ENCODE measurements at places on chromosomes 4 and X.

GRCh38 chrX:63751481-63751880 lies 33.5 kb downstream of the ARHGEF9 start:
- DNase-seq = no peak

- DNase-seq = no peak
Measured at GRCh38 chrX:12349201-12349600, 210.9 kb downstream of the FRMPD4 start.

- DNase-seq = no peak
Measured at GRCh38 chr4:173269280-173269679, 64.9 kb downstream of the HMGB2 start.

GRCh38 chr4:144787365-144788258 lies 141.7 kb downstream of the HHIP start:
- DNase-seq = no peak

DNA sequence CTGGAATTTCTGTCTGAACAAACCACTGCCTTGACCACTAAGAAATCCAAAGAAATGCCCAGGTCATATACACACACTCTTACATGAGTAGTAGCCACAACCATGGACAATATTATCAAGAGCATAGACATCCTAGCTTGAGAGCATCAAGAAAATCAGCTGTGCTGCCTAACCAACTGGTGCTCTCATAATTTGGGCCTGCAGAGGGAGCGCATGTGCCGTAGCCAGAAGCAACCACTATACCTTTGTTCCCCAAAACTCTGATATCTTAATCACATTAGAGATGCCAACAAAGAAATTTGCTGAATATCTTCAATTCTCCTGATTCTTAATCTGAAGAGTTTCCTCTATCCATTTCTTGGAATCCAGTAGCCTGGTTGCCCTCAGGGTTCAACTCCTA lies 163.6 kb downstream of the ZNF674 start:
- DNase-seq = no peak

DNA sequence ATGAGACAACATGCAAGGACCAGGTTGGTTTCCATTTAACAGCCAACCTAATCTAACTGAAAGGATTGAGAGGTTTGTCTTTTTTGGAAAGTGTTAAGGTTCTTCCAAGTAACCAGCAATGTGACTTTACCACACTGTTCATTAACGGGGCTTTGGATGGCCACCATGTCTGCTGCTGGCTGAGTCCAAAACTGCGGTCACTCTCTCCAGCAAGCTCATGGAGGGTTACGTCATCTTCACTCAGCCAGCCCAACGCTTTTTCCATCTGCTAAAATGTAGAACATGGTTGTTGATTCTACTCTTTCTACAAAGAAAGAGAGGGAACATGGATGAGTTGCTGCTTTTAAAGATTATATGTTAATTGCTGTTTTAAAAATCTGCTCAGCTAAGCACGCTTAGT lies 11.0 kb downstream of the PKD2 start:
- DNase-seq = no peak

DNA sequence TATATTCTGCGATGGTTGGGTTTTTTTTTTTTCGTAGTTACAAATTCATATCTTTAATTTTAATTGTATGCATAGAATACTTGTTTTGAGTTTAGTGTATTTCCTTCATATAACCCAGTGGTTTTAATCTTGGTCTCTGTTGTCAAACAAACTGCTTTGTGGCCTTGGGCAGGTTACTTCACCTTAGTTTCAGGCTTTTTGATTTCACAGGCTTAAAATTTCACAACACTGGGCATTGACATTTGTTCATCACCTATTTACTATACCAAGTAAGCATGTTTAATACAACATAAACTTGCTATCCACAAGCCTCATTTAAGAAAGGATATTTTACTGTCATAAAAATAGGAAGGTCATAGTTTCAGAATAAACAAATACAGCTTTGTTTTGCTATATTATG lies 14.7 kb downstream of the RAPGEF2 start:
- no peak for DNase-seq

- DNase-seq = no peak
Measured at GRCh38 chr4:150886597-150886996, 128.5 kb downstream of the LRBA start.

DNA sequence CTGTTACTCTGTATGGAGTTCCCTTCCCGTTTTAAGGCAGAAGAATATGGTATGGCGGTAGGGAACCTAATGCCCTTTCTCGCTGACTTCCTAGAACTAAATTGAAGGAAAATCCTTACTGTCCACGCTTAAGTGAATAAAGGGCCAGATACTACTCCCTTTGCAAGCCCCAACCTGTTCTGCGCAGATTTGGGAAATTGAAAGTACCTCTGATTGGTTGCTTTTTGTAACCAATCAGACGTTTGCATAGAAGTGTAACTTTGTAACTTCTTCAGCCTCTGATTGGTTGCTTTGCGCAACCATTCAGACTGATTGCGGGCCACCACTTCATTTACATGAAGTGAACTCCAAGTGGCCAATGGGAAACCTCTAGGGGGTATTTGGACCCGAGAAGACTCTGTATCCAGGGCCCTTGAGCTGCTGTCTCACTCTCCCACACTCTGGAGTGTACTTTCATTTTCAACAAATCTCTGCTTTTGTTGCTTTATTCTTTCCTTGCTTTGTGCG lies 1.2 kb upstream of the TMEM33 start:
- DNase-seq = no peak

- no peak for DNase-seq
Measured at GRCh38 chrX:25810202-25810601, 327.9 kb upstream of the MAGEB18 start.

DNA sequence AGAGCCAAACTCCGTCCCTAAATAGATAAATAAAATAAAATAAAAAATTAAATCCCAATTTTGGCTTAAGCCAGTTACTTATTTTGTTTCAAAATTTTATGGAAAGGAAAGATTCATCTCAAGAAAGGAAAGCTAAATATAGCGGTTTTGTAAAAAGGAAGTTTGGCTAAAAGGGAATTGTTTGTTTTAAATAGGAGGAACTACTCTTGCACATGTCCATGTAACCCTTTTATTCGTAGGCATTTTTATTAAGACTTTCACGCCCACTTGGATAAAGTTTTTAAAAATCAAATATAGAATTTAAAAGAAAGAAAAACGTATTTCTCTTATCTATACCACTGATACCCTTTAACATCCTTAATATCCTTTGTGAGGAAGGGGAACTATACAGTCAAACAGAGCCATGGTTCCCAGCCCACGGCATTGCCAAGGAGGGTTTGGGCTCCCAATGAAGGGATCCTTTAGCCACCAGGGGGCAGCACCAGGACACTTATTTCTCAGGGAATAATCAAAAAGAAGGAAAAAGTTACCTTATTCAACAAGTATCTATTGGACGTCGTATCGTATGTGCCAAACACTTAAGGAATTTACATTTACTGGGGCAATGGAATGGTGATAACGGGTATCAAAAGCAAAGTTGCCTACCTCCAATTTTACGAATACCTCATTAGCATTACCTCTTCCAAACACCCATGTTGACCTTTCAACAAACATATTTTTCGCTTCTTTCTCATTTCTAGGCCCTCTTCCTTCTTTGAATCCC lies 27.7 kb downstream of the CDKN2AIP start:
- peak; percentile 81 for DNase-seq

DNA sequence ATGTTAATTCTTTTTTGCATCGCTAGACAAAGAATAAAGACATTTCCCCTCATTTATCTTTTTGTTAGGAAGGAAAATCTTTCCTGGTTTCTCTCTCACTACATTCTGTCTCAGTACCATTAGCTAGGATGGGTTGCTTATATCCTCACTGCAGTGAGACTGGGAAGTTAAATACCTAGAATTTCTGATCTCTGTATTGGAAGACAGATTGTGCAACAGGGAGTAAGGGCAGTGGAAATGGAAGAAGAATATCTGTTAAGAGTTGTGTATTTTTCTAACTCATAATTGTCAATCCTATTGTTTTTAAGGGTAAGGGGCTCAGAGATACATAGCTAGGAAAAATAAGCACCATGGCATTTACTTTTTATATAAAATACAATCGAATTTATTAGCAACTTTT lies 19.6 kb downstream of the PTPN13 start:
- no peak for DNase-seq

DNA sequence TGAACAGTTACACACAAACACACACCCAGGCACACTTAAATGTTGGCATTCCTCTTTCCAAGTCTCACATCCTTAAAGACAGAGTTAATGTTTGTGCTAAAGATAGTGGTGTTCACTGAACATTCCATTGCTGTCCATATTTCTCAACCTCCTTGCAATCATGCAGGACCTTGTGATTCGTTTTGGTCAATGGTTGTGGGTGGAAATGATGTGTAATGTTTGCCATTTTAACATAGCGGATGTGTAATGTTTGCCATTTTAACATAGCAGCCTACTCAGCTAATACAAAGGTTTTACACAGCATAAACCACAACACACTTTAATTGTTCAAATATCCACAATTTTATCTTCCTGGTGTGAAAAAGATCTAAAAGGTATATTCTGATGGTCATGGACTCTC lies 93.9 kb downstream of the CEP44 start:
- no peak for DNase-seq

DNA sequence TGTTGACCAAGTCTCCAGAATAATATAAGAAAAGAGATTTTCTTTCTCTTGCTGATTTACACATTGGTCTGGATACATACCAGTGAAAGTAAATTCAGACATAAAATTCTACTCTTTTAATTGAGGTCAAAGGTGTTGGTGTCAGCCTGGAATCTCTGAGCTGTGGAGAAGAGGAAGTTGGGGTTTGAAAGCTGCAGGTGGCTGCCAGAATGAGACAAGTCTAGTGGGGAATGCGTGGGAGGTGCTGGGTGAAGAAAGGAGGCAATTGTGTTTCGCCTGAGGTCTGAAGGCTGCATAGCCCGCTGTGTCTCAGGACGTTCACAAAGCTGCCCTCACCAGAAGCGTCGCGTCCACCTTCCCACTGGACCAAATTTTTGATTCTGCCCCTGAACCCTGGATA lies 31.2 kb downstream of the PHEX start:
- DNase-seq = no peak

DNA sequence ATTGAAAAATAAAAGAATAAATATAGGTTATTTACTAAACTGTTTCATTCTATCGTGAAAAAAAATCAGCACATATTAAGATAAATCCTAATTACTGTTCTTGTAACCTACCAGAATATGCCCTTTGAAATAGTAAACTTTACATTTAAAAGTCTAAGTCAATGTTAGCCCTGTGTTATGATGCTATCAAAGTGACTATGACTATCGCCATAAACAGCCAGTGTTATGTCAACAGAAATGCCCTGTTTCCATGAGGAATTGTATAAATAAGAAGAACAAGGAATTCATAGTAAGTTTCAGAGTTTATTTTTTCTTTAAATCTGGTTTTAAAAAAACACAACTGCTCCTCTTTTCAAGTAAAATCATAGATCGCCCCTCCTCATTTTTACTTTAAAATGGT lies 11.4 kb downstream of the NR3C2 start:
- no peak for DNase-seq

DNA sequence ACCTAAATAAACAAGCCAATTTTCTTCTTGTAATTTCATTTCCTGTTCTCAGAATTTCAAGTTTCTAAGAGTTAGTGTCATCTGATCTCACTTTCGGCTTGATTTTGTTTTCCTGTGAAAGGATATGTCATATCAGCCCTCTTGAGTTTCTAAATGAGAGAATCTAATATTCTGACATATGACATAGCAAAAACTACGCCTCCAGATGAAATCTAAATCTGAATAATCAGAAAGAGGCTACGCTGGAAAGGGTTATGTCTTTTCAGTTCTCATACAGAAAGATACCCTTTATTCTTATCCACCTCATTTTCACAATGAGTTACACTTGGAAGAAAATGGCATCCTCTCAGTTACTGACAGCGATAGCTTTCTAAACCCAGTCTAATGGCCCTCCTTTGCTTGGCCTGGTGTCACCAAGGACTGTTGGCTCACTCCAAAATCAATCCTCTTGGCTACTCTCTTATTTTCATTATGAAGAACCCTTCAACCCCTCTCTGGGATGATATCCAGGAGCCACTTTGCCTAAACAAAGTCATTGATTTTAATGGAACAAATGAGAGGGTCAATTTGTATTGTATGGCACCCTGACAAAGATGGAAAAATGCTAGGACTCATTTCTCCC lies 65.6 kb downstream of the ASB9 start:
- DNase-seq = no peak

DNA sequence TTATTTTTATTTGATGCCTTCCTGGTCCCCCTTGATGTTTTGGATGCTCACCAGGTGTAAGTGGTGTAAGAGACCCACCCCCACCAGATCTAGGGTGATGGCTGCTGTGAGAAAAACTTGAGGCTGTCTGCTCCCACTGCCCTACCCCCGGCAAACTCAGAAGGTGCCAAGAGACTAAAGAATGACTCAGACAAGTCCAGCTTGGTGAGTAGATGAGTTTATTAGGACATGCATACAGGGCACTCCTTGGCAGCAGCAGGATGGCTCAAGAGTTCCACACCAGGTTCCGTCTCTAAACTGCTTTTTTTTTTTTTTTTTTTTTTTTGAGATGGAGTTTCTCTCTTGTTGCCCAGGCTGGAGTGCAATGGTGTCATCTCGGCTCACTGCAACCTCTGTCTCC lies 84.0 kb upstream of the HPF1 start:
- DNase-seq = no peak

DNA sequence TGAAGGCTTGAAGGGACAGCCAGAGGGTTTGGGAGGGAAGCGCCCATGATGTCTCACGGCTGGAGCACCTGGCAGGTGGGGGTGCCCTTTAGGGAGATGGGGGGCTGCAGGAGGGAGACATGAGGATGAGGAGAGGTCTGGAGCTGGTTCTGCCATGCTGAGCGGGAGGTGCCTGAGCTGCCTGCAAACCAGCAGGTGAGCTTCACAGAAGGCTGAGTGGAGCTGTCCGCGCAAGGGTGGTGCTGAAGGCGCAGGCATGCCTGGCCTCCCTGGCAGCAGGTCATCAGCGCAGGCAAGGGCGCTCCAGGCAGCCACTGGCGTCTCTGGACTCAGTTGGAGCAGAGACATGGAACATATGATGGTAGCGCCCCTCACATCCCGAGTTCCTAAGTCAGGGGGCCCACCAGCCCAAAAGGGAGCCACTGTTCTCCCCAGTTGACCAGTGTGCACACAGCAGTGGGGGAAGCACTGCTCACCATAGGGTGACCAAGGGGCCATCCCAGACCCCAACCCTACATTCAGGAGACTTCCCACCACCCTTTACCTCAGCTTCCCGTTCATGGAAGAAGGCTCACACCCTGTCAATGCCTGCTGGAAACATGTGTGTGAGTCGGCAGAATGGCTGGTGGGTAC lies 25.8 kb downstream of the ADRA2C start:
- no peak for DNase-seq

DNA sequence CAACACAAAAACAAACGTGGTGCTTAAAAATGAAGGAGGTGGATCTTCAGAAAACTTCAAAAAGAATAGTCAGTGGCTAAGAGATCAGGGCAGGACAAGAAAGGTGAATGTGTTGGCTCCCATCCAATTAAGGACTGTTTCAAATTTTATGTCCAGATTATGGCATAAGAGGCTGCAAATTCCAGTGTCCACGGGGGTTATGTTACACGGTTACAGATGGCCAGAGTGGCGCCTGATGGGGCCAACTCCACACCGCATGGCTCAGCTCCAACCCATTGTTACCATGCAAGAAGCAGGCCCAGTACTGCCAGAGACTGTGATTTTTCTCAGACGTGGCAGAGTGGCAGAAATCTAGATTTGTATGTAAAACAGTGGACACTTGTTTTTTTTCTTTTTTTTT lies 168.4 kb upstream of the TENM3 start:
- DNase-seq = no peak

- DNase-seq = no peak
Measured at GRCh38 chrX:136754651-136755050, 26.1 kb downstream of the ARHGEF6 start.

GRCh38 chrX:72054779-72055489 lies 76.8 kb downstream of the RTL5 start:
- DNase-seq = no peak

GRCh38 chr4:180197471-180197870 lies 2045.7 kb upstream of the TENM3 start:
- no peak for DNase-seq
